ENCODE measurements at places on chromosomes 4 and X. TPM values are rescaled to one million over a fixed set of nuclear protein-coding genes. Genes with fewer than 3 reads are reported as not detected.

PALLD gene
- 0.55 TPM for polyA plus RNA-seq

CCDC149 gene
- not detected for polyA plus RNA-seq

SLC10A6 gene
- not detected for polyA plus RNA-seq

EREG gene
- polyA plus RNA-seq = not detected

BANK1 gene
- 4.6 TPM for polyA plus RNA-seq

RPS6KA3 gene
- polyA plus RNA-seq = 68.1 TPM
